ENCODE measurements at places on chromosomes 4 and X. TPM values are rescaled to one million over a fixed set of nuclear protein-coding genes. Genes with fewer than 3 reads are reported as not detected.

Gene PARM1
- total RNA-seq = 1.1 TPM

Gene TMPRSS11B
- not detected for total RNA-seq

Gene F9
- not detected for total RNA-seq

Gene STAP1
- not detected for total RNA-seq

Gene USP38
- 21.2 TPM for total RNA-seq

Gene F11
- total RNA-seq = not detected

Gene MAGEC3
- total RNA-seq = not detected

GRCh38 chrX:65610040-65610439 lies 57.4 kb upstream of the MSN start:
- DNase-seq = no peak

DNA sequence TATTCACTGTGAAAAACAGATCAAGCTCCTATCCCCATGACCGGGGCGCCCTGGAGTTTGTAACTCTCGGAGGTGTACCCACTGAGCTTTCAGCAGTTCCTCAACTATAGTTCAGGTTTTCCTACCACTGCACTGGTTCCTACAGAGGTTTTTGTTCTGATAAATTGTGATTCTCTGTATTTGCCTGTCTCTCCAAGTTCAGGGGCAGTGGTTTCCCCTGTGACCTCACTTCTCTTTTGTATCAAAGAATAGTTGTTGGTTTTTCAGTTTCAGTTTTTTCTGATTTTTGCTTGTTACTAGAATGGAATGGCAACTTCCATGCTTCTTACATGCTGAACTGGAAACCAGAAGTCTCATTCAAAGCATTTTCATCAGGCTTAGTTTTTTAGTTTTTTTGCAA lies 56.8 kb upstream of the PLS3 start:
- no peak for DNase-seq

DNA sequence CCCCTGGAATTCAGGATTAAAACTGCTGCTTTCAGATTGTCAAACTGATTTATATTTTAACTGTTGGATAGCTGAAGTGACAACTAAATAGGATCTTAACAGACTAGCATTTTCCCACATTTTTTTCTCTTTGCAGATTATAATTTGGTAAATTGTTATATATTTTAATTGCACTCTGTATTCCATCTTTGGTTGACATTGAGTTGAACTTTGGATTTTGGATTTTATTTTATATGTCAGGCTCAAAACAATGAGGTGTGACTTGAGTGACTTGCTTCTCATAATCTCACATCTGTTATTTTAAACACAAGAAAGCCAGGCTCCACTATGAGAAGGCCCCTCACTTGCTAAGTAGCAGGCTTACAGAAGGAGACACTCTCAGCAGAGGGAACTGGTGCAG lies 38.1 kb downstream of the NAA11 start:
- no peak for DNase-seq

DNA sequence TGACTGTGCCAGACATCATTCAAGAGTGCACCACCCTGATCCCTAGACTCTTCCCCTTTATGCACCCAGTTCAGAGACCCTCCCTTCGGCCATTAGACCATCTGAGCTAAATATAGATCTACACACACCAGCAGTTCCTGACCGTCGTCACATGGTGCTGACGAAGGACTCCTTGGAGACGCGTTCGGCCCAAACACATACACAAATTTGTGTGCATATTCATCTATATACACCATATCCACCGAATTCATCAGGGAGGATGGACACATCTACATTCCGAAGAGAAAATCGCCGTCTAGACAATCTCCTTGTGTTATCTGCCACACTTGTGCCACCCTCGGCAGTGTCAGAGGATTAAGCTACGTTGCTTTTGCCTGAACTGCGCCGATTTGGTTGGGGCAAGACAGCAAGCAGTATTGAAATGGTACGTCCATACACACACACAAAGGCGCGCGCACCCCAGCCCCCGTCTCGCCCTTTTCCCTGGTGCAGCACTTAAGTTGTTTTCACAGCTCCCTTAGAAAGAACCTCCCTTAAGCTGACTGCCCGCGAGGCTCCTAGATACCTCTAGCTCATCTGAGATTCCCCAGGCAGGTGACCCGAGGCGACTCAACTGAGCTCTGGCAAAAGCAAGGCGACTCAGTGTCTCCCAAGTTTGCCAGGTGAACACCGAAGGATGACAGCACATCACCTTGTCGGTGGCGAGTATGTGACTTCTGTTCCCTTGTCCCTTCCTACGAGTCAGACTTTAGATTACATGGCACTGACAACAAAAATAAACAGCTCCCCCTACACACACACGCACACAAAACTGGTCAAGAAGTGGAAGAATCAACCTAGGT lies 1.0 kb downstream of the RASGEF1B start:
- DNase-seq = peak; percentile 48

DNA sequence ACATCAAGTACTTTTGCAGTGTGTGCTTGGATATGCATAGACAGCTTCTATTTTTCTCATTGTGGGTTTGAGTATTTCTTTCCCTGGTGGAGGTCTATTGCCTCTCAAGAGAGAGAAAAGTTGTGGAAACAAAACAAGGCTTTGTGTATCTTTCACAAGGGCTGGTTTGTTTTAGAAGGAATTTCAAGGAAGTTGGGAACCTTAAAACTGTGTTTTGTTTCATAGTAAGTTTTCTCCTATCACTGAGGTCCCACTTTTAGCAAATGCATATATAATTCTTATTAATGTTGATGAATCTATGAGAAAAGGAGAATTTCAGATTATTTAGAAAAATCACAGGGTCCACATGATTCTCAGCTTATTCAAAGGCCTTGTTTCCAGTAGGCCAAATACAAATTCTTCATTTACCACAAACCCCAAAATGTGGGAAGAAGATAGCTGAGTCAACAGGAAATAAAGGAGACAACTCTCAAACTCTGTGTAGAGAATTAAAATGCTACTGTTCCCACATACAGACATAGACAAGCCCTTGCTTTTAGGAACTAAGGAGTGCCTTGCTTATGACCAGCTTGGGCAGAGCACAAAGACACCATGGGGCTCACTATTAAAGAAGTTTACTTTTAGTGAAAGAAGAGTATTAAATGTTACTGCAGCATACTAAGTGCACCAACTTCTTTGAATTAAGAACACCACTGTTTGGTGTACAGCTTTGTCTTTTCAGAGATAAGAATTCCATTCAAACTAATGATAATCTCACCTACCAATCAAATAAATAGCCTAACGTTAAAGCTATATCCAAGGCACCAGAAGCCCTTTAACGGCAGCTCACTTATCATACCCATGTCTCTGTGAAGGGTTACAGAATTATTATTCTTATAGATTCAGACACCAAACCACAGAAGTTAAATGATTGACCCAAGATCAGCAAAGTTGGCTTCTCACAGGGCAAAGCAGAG lies 177.4 kb upstream of the LEF1 start:
- DNase-seq = no peak

GRCh38 chr4:24772061-24772705 lies 23.2 kb upstream of the SOD3 start:
- DNase-seq = no peak

GRCh38 chrX:128818690-128819089 lies 704.6 kb downstream of the SMARCA1 start:
- no peak for DNase-seq

GRCh38 chr4:70705183-70706043 lies 16.4 kb upstream of the RUFY3 start:
- peak; percentile 75 for DNase-seq

GRCh38 chr4:24611575-24611974 lies 27.2 kb upstream of the DHX15 start:
- DNase-seq = no peak

DNA sequence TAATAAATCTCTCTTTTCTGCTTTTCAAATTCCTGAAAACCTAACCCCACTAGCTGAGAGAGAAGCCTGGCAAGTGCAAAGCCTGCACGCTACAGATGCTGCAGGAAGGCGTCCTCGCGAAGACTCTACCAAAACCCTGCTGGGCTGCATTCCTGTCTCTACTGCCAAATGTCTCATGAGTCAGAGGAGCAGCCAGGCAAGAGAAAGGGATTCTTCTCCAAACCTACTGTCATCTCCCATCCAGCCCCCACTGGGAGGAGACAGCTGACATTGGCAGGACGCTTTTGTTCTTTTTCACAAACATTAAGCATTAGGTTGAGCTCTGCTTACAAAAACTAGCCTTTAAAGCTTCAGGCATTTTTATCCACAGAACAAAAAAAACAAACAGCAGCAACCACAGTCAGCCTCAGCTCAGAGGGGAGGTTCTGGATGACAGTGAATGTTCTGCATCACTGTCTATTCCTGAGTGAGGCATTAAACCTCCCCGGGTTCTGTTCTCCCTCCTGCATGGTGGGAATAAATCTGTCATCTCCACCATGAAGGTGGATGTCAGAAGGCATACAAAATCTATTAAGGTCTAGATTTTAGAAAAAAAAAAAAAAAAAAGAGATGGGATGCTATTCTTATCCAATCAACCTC lies 18.0 kb downstream of the CRMP1 start:
- no peak for DNase-seq

DNA sequence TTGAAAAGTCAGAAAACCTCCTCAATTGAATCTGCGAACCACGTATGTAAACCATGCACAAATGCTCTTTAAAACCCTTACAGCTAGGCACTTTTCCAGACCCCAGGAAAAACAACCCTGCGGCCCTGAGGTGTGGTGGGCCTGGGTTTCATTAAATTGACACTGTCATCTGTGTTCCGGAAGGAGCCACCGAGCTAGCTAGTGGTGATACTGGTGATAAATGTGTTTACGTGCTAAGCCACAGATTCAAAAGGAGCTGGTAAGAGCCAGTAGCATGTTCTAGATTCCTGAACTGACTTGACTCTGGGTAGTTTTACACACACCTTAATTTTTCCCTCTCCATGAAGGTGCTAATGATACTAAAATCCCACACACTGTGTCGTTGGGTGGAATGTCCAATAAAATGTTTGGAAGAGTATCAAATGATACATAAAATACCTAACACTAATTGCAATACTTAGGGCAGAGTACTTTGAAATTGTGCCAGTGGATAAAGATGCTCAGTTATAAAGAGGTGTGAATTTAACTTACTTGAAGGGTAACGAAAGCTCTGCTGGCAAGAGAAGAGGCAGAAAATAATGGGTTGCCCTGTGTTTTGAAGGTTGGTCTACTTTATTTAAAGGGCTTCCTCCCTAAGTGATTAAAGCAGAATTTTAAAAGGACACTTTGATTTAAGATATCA lies 8.5 kb downstream of the SMS start:
- no peak for DNase-seq

DNA sequence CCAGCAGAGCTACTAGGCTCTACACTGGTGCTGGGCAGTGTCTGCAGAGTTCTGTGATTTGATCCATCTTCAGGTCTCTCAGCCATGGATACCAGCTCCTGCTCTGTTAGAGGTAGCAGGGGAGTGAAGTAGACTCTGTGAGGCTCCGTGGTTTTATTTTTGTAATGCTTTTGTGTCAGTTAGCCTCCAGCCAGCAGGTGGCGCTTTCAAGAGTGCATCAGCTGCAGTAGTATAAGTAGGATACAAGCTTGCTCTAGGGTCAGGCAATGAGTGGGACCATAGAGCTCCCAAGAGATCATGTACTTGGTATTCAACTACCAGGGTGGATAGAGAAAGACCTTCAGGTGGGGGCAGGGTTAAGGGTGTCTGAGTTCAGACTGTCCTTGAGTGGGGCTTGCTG lies 362.5 kb upstream of the TRAM1L1 start:
- peak; percentile 52 for DNase-seq

GRCh38 chr4:52296341-52296740 lies 245.2 kb downstream of the SPATA18 start:
- no peak for DNase-seq
